ENCODE measurements at places on chromosomes 1 and 21.

DNA sequence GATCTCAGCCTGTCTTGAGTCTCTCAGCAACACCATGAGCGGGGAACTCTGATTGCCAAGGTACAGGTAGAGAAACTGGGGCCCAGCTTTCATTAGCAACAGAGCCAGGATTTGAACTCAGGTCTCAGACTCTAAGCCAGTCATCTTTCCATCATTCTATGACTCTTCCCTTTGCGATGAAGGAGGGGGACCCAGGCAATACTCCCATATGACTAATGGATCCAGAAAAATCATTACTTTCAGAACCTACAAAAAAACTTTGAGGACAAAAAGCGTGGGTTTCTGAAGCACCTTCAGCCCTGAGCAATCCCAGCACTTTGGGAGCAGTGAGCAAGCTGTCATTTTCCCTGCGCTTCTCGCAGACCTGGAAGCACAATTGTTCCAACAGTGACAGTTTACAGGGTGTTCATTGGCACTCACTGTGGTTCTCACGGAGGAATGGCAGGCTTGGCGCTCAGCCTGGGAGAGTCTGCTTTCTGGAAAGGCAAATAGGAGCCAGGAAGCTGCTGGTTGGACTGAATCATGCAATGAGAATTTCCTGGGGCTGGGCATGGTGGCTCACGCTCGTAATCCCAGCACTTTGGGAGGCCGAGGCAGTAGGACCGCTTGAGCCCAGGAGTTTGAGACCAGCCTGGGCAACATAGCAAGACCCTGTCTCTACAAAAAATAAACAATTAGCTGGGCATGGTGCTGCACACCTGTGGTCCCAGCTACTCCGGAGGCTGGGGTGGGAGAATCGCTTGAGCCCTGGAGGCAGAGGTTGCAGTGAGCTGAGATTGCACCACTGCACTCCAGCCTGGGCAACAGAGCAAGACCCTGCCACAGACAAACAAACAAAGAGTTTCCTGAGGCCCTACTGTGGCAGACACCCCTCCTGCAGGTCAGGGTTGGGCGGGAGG, 40.1 kb downstream of the SLC2A7 start:
- no peak for DNase-seq

- no peak for DNase-seq
These were observed 562.6 kb upstream of the ADGRL2 start for GRCh38 chr1:81238129-81238528.

GRCh38 chr1:153553830-153554541, 4.9 kb upstream of the S100A3 start:
- DNase-seq, result no peak

- peak; percentile 4 for DNase-seq
These were observed 98.7 kb upstream of the RGS1 start for GRCh38 chr1:192476802-192477298.

GRCh38 chr1:232302376-232303221, 327.3 kb downstream of the SIPA1L2 start:
- no peak for DNase-seq

DNA sequence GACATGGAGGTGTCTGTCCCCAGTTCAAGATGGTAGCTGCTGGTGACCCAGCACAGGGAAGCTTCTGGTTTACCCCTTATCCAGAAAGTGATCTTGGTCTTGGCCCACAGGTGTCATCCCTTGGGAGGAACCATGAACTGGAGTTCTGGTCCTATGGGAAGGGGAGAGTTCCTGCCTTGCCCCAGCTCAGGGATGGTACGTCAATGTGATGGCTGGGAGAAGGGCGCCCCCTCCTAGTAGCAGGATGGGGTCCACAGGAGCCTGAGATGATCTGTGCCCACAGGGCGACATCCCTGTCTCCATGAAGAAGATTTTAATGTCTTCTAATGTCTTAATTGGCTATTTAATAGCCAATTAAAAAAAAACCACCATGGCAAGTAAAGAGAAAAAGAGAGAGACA, 249.8 kb downstream of the SIPA1L2 start:
- DNase-seq, result no peak

- no peak for DNase-seq
These were observed 473.6 kb upstream of the ZP4 start for GRCh38 chr1:238364214-238364892.

DNA sequence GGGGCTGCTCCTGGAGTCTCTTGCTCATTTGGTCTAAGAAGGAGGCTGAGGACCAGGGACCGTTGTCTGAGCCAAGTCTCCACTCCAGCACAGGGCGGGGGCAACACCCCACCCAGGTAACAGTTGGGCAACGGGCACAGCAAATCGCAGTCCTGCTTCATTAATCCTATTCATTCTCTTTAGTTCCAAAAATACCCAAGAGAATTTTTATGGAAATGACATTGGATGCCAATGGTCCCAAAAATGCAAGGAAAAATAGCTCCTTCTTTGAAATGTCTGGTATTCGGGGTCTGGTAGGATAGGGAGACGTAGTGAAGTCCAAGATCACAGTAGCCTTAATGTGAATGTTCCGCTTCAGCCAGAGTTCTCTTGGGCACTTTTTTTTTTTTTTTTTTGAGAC, 74.0 kb downstream of the ATP5PO start:
- DNase-seq, result no peak
